ENCODE measurements at places on chromosomes 4 and X. TPM values are rescaled to one million over a fixed set of nuclear protein-coding genes. Genes with fewer than 3 reads are reported as not detected.

The UGT2A1 gene
- total RNA-seq, result not detected

GRCh38 chr4:100581337-100581736 lies 63.5 kb upstream of the EMCN start:
- no peak overlapping the region for H3K4me3 ChIP-seq
- H3K36me3 ChIP-seq, result no peaks in the 10 kb centered on the region
- DNase-seq, result no peak
- H3K27me3 ChIP-seq, result no peaks in the 10 kb centered on the region
- H3K4me1 ChIP-seq, result no peaks in the 10 kb centered on the region
- no peak overlapping the region for H3K27ac ChIP-seq

The DDX53 gene
- not detected for total RNA-seq

- H3K27ac ChIP-seq, result no peak overlapping the region
- no peaks in the 10 kb centered on the region for H3K36me3 ChIP-seq
- no peak for DNase-seq
- no peaks in the 10 kb centered on the region for H3K4me1 ChIP-seq
- H3K27me3 ChIP-seq, result no peaks in the 10 kb centered on the region
These were observed 53.6 kb downstream of the EVC2 start for GRCh38 chr4:5654791-5655190.

- no peaks in the 10 kb centered on the region for H3K4me1 ChIP-seq
- H3K27me3 ChIP-seq, result no peaks in the 10 kb centered on the region
- no peak for DNase-seq
- H3K36me3 ChIP-seq, result no peaks in the 10 kb centered on the region
- H3K27ac ChIP-seq, result no peak overlapping the region
These were observed 218.5 kb downstream of the APBB2 start for GRCh38 chr4:40995850-40996249.

GRCh38 chr4:1793496-1793840 lies 375 bp downstream of the FGFR3 start:
- H3K4me3 ChIP-seq, result no peak overlapping the region
- peaks cover 17% of the 10 kb centered on the region for H3K27me3 ChIP-seq
- H3K4me1 ChIP-seq, result peaks cover 12% of the 10 kb centered on the region
- no peaks in the 10 kb centered on the region for H3K36me3 ChIP-seq

Data from CD4-positive, alpha-beta memory T cell (primary cell).